ENCODE measurements at places on chromosomes 2 and 18.

DNA sequence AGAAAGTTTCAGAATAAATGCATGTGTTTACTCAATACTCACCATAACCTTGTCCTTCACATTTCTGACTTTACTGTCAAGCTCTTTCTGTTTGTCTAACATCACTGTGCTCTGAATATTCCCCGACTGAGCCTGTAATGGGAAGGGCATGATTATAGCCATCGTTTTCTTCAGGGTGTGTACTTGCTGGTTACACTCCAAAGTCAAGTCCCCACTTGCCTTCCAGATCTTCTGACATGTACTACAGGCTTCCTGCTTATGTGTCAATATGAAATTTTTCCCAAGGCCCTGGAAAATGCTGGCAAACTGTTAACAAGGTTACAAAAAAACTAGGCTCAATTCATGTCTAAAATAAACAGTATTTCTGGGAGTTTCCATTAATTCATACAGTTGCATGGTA, 12.9 kb downstream of the STAT1 start:
- no peak for DNase-seq

GRCh38 chr2:169619946-169620345, 35.8 kb downstream of the PPIG start:
- DNase-seq = no peak

GRCh38 chr2:178865146-178865936, 58.1 kb upstream of the TTN start:
- no peak for DNase-seq

DNA sequence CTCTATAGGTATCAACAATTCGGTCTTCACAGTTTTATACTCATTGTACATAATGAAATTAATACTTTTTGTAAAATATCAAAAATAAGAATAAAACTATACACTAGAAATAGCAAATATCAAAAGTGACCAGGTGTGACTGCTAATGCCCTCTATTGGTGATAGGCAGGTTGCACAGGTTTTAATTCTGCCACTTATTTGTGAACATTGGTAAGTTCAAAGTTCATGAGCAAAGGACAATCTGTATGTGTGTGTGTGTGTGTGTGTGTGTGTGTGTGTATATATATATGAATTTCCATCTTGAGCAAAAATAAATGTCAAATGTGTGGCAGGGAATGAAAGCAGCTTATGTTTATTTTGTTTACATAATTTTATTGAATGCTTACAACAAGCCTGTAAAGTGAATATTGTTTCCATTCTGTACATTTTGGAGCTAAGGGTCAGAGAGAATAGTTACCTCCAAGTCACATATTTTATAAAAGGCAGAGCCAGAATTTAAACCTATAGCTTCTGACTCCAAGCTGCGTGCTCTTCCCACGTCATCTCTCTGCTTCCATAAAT, 537.4 kb downstream of the CPS1 start:
- no peak for DNase-seq

- no peak for DNase-seq
Measured at GRCh38 chr2:127359520-127359919, 28.3 kb downstream of the MAP3K2 start.

- DNase-seq = peak; percentile 9
Measured at GRCh38 chr18:80154293-80154692, 45.2 kb downstream of the ADNP2 start.

- peak; percentile 96 for DNase-seq
Measured at GRCh38 chr2:102103992-102104871, 38.3 kb upstream of the IL1R1 start.

- DNase-seq = no peak
Measured at GRCh38 chr2:10327896-10328669, 25.4 kb downstream of the HPCAL1 start.

- no peak for DNase-seq
Measured at GRCh38 chr18:26085056-26085455, 5.4 kb downstream of the SS18 start.

- no peak for DNase-seq
Measured at GRCh38 chr18:58892488-58892887, 27.8 kb downstream of the ZNF532 start.

DNA sequence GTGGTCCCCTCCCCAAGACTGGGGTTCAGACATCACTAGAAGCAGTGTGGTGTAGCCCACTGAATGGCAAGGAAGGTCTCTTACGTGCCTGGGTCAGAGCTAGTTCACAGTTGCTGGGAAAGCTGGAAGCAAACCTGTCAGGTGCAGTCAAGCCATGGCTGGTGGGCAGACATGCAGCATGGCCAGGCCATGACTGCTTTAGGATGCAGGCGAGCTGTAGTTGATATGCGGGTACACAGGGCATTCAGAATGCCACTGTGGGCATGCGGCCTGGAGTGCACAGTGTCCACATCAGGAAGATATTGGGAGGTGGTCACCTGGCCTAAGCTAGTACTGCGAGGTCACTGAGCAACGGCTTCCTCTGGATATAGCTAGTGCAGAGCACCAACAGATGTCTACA, 11.8 kb upstream of the SLC9A4 start:
- DNase-seq = no peak

DNA sequence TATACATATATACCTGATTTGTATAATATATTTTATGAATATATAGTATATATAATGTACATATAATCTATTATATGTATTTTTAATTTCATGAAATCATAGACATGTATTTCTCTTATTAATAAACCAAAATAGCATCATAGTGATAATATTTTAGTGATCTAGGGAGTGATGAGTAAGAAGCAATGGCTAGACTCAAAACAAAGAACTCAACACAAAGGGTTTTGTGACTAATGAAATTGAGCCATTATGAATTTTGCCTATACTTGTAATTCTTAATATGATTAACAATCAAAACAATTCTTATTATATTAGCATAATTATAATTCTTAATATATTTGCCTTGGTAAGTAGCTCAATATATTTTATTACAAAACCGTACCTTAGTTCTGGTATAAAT, 1614.1 kb upstream of the TMEFF2 start:
- no peak for DNase-seq

GRCh38 chr18:3845161-3845560, 395.2 kb downstream of the TGIF1 start:
- no peak for DNase-seq

GRCh38 chr18:63262369-63263335, 56.9 kb downstream of the BCL2 start:
- DNase-seq = no peak

DNA sequence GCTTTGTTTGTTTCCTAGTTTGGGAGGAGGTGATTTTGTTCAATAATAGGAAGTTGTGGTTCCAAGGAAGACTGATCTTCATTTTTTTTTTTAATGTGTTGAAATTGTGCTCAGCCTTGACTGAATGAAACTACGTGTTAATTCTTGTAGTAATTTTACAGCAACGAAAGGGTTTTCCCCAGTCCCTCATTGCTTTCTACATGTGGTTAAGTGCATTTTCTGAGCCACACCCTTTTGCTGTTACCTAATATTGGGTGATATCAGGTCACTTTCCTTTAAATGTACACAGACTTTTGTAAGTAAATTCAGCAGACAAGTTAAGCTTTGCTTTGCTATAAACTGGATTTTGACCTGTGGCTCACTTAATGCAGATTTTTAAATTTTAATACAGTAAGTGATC, 73.6 kb downstream of the OTX1 start:
- no peak for DNase-seq

DNA sequence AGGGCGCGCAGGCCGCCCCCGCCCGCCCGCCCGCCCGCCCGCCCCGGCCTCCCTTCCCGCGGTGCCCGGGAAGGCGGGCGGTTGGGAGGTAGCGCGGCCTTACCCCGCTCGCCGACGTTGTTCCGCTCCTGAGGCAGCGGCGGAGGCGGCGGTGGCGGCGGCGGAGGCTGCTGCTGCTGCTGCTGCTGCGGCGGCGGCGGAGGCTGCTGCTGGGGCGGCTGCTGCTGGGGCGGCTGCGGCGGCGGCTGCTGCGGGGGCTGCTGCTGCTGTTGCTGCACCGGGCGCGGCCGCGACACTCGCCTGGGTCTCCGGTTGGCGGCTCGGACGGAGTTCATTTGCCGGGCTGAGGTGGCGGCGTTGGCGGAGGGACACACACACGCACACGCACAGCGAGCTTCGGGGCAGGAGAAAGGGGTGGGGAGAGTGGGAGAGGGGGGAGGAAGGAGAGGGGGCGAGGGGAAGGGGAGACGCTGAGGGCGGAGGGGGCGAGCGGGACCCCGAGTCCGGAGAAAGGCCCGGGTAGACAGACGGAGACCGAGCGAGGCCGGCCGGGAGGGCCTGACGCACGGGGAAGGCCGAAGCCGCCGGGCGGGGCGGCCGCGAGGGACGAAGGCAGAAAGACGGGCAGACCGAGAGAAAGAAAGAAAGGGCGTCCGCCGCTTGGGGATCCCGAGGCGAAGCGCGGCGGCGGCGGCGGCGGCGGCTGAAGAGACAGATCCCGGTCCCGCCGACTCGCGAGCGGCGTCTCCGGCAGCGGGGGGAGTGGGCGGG, 727 bp downstream of the FBXO11 start:
- peak; percentile 64 for DNase-seq

- DNase-seq = no peak
Measured at GRCh38 chr2:77387324-77387723, 134.9 kb downstream of the LRRTM4 start.

DNA sequence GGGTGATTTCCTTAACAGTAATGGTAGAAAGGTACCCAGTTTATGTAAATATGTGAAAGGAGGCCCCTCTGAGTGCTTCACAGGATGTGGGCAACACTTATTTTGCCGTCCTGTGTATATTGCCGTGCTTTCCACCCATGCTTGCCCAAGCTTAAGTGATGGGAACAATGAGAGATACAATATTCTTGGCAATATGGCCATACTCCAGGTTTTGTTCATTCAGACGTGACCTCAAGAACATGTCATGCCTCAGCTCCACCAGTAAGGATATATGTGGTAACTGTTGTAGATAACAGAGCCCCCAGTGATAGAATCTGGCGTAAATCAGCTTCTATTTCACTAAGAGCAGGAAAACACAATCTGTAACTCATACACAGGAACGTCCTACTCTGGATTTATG, 318.7 kb downstream of the PTPRM start:
- DNase-seq = no peak

DNA sequence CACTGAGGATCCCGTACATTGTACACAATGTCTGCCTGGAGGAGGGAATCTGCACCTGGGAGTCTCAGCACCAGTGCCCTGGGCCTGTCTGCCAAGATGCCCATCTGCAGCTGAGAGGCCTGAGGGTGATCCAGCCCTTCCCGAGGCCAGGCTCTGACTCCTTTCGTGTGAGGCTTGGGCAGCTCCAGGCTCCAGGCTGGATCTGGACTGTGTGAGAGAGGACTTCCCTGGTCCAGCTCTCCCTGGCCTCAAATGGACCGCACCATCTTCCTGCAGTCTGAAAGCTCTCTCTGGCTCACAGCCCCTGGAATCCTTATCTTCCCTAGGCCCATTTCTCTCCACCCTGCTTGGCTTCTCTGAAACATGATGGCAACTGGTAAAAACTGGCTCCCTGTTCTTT, 324.6 kb downstream of the DYSF start:
- no peak for DNase-seq

GRCh38 chr2:17747684-17748452, 5.7 kb downstream of the SMC6 start:
- peak; percentile 34 for DNase-seq

DNA sequence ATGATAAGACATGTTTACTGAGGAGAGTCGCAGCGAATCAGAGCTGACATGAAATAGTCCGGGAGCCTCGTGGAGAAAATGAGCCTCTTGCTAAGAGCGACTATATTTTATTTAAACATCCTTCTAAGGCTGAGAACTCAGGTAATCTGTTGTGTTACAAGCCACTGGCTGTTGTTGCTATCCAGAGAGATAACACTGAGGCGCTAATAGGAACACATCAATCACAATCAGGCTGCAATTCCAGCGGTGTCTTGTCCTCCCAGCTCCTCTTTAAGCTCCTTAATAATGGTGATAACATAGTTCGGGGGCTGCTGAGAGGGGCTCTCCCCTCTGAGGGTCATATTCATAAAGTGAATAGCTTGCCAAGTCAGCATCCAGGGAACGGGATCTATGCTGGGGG, 95.1 kb downstream of the INSIG2 start:
- no peak for DNase-seq

DNA sequence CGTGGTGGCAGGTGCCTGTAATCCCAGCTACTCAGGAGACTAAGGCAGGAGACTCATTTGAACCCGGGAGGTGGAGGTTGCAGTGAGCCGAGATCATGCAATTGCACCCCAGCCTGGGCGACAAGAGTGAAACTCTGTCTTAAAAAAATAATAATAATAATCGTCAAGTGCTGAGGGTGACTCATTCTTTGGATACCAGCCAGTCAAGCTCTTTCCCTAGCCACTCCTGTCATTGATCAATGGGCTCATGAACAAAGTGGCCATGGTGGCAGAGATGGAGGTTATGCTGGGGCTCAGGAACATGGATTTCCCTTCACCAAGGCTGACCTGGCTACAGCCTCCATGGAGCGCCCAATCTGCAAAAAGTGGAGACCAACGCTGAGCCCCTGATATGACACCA, 94.5 kb upstream of the HAAO start:
- DNase-seq = no peak

DNA sequence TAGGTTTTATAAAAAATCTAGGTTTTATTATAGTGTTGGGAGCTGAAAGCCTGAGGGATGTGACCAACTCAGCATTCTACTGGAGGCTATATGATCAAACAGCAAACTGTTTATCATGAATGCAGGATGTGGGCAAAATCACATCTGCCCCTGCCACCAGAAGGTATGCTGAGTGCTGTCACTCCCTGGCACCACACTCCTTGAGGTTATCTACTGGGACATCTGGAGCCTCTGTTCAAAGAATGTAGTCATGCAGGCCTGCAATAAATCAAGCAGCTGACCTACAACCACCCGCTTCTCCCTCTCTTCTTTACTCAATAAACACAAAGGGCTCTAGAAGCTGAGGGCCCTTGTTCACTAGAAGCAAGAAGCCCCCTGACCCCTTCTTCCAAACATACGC, 328.4 kb upstream of the DDX18 start:
- no peak for DNase-seq

DNA sequence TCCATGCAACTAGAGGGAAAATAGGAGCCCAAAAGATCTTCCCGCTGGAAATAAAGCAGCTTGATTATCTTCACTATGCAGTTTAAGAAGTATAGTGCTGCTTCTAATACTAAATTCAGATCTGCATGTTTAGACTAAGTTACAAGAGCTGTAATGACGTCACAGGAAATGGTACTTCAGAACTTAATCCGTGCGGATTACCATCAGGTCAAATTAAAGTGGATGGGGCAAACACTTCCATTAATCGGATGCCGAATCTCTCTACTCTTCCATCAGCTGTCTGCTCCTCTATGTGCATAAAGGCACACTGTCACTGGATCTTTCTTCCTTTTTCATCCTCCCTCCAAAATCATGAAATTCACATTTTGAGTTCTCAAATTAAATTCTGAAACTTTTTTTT, 52.6 kb downstream of the TRAPPC12 start:
- no peak for DNase-seq
